ENCODE measurements at places on chromosomes 7 and 10.

DNA sequence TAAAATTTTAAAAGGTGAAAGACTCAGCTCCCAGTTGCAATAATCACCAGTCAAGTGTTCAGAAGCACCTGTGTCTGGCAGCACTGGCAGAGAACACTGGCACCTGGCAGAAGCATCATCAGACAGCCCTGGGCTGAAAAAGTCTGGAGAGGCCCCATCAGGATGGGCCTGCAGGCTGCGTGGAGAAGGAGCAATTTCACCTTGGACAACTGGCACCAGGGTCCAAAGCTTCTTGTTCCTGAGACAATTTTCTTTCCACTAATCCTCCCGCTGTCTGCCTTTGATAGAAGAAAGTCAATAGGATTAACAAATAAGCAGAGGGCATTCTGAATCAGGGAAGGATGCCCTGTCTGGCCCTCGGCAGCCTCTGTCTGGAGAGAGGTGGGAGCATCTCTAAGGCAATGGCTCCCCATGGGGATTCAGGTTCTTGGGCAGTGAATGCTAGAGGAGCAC is 6.5 kb downstream of the COBL start:
- DNase-seq = peak; percentile 50

GRCh38 chr7:136294977-136295376 is 317.8 kb upstream of the MTPN start:
- no peak for DNase-seq

DNA sequence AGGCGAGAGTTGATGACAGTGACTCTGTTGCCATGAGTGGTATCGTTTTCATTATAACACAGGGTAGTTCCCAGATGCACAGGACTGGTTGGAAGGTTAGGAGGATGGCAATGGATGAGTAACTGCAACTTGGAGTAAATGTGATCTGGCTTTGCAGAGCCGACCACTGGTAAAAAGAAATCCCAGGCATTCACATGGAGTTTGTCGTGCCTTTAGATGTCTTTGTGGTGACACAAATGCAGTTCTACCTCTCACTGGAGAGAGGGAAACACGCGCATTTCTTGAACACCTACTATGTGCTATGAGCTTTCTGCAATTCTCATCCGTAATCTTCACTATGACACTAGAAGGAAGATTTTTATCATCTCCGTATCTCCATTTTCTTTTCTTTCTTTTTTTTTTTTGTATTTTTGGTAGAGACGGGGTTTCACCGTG is 1.7 kb upstream of the MNX1 start:
- DNase-seq = no peak

DNA sequence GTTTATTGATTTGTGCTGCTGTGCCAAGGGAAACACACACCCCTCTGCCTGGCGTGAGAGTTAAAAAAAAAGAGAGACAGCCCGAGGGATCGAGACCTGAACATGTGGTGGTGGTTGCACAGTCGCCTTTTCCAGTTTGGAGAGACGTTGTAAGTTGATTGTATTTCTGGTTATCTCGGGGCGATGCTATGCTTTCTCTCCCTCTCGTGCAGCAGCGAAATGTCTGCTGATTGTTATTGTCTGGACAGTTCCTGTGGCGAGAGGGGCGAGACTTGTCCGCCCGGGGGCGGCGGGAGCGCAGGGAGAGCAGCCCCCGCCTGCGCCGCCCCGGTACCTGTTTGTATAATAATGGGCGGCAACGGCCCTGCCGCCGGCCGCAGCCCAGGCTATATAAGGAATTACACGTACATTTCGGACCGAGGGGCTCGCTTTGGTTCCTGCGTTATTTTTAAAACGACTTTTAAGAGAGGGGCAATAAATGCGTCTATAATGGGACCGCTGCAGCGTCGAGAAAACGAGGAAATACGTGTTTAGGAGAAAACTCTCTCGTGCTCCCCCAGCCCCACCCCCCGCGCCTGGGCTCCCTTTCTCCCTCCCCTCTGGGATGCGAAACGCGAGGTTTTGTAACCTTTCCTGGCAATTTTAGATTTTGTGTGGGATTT is 1.7 kb downstream of the ZEB1 start:
- DNase-seq = peak; percentile 51

- peak; percentile 31 for DNase-seq
Measured at GRCh38 chr7:104127204-104127603, 80.6 kb downstream of the ORC5 start.

- no peak for DNase-seq
Measured at GRCh38 chr7:4612939-4613841, 68.9 kb upstream of the FOXK1 start.

DNA sequence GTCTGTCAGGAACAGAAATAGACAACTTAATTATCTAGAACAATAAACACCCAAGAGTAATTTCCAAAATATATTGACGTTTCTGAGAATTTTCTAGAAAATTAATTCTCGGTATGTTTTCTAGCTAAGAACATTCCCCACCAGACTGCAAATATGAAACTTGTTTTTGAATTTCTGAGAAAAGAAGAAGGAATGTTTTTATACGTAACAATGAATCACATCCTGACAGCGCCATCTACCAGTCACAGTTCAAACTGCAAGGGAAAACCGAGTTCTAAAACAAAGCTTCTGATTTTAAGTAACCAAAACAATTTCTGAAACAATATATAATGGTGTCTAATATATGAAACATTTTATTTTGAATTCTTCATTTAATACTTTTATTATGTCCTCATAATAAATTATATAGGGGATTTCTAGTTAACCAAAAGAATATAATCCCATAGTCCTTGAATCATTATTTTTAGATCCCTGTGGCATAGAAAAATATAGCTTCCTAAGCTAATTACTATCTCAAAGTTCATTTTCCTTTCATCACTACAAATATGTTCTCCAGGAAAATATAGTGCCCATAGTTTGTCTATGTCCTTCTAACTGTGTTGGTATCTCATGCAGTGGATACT is 34.5 kb upstream of the MEOX2 start:
- peak; percentile 8 for DNase-seq

- DNase-seq = no peak
Measured at GRCh38 chr10:8211631-8212030, 157.1 kb downstream of the GATA3 start.

DNA sequence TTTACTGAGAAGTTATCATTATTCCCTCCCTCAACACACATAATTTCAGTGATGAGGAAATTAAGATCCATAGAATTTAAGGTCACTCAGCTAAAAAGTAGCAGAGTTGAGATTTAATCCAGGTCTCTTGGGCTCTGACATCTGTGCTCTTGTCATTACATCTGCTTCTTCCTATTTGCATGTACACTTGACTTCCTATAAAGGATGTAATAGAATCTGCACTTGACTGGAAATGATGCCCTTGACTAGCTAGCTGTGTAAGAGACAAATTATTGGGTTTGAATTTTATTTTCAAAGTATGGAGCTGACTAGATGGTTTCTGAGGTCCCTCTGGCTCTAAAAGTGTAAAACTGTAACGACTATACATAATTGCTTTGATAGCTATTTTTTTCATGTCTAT is 59.5 kb downstream of the AGK start:
- DNase-seq = no peak

GRCh38 chr10:3774814-3775695 is 10.0 kb downstream of the KLF6 start:
- peak; percentile 39 for DNase-seq

DNA sequence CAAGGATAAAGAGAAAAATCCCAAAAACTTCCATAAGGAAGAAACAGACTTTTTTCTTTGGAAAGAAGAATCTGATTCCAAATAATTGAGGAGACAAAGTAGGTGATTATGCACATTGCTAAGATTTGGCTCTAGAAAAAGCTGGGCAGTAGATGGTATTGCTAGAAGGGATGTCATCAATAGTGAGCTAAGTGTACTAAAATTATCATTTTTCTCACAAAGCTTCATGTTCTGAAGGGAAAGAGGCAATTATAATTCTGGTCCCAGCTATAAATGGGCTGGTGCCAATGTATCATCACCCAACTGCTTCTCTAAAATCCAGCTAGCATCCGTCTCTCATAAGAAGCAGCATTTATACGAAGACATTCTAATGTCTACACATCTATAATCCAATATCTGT is 23.9 kb downstream of the STEAP1 start:
- DNase-seq = no peak

- DNase-seq = no peak
Measured at GRCh38 chr10:132724446-132724845, 61.5 kb downstream of the NKX6-2 start.

GRCh38 chr7:100825751-100826513 is 1.4 kb downstream of the EPHB4 start:
- peak; percentile 51 for DNase-seq

- DNase-seq = no peak
Measured at GRCh38 chr10:61828788-61829187, 72.7 kb upstream of the ARID5B start.

GRCh38 chr10:58152673-58153263 is 114.9 kb downstream of the IPMK start:
- DNase-seq = peak; percentile 65

DNA sequence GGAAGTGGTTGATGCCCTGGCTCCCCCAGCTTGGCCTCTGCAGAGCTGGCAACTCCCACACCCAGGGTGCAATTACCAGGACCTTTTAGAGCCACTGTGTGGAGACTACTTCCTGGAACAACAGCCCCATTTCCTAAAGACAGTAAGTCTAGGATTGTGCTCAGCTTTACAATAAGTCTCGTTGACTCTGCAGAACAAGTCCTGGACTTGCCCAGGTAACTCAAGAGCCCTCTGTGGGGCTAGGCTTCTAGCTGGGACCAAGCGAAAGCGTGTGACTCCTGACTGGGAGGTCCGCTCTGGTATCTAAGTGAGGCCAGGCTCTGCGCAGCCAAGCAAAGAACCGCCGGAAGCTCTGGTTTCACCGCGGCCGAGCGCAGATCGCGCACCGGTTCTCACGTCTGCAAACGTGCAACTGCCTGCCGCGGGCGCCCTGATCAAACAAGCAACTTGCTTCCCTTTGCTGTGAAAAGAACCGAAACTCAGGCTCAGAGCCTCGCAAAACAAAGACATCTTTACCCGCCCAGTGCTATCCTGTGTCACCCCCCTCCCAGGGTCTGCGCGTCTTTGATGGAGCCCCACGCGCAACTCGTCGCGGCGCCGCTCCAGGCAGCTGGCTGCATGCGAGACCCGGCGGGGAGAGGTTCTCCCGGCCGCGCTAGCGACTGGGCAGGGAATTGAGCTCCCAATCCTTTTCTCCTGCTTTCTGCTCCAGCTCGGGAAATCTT is 4.4 kb upstream of the PDLIM1 start:
- DNase-seq = no peak
